Right forelimb (tissue), 1 donor: ENCODE measurements at places on chromosomes 16 and 17.

DNA sequence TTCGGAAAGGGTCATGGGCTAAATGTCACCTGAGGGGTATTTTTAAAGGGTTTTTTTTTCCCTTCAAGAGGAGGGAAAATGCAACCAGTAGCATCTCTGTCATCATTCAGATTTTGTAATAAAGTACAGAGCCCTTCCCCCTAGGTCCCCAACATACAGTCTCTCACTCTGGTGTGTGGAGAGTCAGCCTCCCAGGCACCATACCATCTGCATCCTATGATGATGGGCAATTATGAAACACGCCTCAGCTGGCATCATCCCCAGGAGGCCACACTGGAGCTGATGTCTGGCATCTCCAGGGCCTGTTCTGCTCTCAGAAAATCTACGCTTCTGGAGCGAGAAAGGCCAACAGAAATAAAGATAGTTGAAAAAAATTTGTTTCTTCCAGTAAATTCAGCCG is 32.0 kb downstream of the TBX4 start:
- no peak for DNase-seq

- DNase-seq, result no peak
Observed at GRCh38 chr17:49288388-49288787, 57.8 kb upstream of the PHOSPHO1 start.

GRCh38 chr16:4693956-4694641 is 737 bp downstream of the NUDT16L1 start:
- DNase-seq, result peak; percentile 68

DNA sequence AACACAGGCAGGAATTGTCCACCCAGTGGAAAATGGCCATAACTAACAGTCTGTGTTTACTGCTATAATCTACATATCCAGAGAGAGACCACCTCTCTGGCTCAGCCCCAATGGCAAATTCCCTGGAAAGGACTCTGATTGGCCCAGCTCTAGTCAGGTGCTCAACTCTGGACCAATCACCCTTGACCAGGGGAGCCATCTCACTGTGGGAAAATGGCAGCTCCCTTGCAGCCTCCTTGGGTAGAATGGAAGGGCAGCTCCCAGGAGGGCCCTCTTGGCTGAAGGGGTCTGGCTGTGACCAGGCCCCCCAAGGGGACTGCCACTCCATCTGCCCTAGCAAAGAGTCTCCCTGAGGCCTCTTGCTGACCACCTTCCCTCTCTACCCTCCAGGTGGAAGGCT is 3.1 kb downstream of the ALOX15B start:
- no peak for DNase-seq

- peak; percentile 51 for DNase-seq
Observed at GRCh38 chr16:65070831-65071432, 50.9 kb downstream of the CDH11 start.

DNA sequence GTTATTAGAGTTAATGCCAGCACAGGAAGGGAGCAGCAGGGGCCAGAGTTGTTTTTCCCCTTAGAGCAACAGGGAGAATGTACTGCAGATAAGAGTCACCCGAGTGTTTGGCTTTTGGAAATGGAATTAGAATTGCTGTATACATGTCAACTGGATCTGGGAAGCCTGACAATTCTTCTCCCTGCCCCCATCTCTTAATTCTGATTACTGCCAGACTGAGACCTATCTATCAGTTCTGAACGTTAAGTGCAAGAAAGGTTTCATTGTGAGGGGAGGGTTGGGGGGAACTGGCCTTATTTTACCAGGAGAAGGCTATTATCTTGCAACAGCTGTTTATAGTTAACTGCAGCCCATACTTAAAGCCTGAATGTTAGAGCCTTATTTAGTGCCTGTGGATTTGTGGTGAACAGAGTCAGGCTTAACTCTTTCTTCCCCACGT is 424.5 kb upstream of the CDH11 start:
- no peak for DNase-seq

DNA sequence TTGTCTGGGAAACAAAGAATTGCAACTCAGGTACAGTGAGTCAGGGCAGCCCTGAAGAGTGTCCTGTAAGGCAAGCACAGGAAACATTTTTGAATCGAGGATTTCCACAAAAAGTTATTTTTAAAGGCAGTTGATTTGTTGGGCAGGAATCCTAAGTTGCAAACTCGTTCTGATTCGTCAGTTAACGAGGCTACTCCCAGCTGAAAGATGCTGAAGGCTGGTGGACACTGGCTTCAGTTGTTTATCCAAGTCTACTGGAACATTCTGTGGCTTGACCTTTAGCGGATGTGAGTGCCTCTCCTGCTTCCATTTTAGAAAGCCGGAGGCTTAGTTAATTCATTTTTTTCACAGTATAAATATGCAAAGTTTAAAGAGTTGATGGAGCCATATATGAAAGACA is 84.2 kb downstream of the KCNJ12 start:
- DNase-seq, result no peak

GRCh38 chr17:81364278-81365147 is 30.7 kb upstream of the BAHCC1 start:
- DNase-seq, result no peak

GRCh38 chr17:1764284-1764683 is 2.4 kb downstream of the SERPINF1 start:
- peak; percentile 78 for DNase-seq

DNA sequence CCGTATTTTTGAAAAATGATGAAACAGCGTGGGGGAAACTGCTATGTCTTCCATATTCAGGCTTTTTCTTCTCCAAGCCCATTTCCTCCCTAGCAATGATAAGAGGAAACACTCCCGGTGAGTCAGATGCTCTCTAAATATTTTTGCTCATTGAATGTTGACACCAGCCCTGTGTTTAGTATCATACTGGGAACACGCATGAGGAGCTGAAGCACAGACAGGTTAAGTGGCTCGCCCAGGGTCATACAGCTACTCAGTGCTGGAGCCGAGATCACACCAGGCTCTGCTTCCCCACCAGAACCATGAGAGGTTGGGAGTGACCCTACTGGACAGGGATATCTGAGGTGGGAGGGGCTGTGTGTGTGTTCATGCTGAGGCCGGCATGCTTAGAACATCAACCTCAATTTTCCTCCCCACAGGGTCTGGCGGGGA is 37.8 kb upstream of the ADGRG1 start:
- no peak for DNase-seq

DNA sequence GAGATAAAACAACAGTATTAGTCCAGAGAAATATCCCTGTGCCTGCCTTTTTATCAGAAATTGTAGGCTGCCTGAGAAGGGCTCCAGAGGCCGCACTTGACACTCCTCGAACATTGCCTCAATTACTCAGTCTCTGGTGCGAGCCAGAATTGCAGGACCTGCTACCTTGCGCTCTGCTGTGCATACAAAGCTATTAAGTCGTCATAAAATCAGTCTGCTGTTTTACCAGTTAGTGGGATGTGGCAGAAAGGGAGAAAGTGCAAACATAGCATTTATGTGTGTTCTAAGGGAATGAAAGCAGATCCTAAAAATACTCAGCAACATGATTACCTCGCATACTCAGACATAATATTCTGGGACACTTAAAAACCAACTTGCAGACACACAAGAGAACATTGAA is 70.6 kb downstream of the TMC6 start:
- no peak for DNase-seq

DNA sequence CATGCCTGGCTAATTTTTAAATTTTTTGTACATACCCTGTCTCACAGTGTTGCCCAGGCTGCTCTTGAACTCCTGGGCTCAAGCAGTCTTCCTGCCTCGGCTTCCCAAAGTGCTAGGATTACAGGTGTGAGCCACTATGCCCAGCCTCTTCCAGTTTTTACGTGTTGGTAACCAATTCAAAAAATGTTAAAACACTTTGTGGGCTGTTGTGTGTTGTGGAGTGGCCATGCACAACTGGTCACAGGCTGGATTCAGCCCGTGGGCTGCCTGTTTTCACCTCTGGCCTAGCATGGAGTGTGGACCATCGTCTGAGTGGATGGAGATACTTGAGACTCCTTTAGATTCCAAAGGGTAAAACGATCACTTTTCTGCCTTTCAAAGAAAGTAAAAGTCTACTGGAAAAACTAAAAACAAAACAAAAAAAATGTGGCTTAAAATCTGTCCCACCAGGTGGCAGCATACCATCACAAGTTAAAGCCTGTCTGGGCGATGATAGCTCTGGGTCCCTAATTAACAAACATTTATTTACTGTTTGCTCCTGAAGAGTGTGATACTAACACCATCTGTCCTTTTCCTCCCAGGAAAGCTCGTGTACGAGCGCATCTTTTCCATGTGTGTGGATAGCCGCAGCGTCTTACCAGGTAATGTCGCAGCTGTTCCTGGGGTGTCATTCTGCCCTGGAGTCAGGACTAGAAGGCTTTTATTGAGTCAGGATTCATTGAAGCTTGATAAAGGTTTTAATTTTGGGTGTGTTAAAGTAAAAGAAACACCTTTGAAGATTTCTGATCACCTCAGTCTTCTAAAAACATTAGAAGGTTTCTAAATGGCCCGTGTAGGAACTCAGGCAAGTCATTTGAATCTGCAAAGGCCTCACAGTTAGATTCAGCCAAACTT is 45.8 kb downstream of the VPS35L start:
- DNase-seq, result no peak

- DNase-seq, result no peak
Observed at GRCh38 chr17:17349724-17350106, 46.5 kb downstream of the NT5M start.

- no peak for DNase-seq
Observed at GRCh38 chr17:36686123-36686669, 84.8 kb downstream of the MRM1 start.

GRCh38 chr17:13338421-13338820 is 263.3 kb downstream of the HS3ST3A1 start:
- DNase-seq, result no peak

- DNase-seq, result no peak
Observed at GRCh38 chr16:75452464-75453190, 11.9 kb downstream of the TMEM170A start.

GRCh38 chr17:8841844-8842243 is 25.6 kb downstream of the PIK3R6 start:
- no peak for DNase-seq

GRCh38 chr17:42200706-42201457 is 6.6 kb upstream of the GHDC start:
- no peak for DNase-seq

DNA sequence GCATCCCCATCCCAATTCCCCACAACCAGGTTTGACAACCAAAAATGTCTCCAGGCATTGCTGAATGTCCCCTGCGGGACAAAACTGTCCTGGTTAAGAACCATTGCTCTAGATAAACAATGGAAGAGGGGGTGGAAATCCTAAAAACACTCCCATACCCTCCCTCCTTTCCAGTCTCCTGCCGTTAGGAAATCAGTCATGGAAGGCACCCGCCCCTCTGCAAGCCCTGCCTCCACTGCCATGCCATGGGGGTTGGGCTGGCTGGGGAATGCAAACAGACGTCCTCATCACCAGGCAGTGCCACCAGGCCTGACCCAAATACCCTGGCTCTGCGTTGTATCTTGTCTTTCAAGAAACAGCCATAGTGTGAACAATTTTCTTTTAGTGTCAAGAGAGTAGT is 57.5 kb downstream of the CYTH1 start:
- DNase-seq, result no peak

GRCh38 chr17:71024172-71024571 is 854.8 kb downstream of the KCNJ2 start:
- no peak for DNase-seq

- DNase-seq, result no peak
Observed at GRCh38 chr17:14158707-14159106, 78.0 kb downstream of the CDRT15 start.

- DNase-seq, result no peak
Observed at GRCh38 chr16:52963212-52963854, 89.4 kb downstream of the CHD9NB start.

- no peak for DNase-seq
Observed at GRCh38 chr16:27365142-27366089, 36.6 kb upstream of the IL21R start.

- no peak for DNase-seq
Observed at GRCh38 chr17:75970011-75970523, 8.9 kb downstream of the ACOX1 start.

GRCh38 chr17:633641-634101 is 81.0 kb downstream of the VPS53 start:
- DNase-seq, result peak; percentile 47

- DNase-seq, result no peak
Observed at GRCh38 chr16:31183432-31184428, 3.8 kb downstream of the FUS start.

DNA sequence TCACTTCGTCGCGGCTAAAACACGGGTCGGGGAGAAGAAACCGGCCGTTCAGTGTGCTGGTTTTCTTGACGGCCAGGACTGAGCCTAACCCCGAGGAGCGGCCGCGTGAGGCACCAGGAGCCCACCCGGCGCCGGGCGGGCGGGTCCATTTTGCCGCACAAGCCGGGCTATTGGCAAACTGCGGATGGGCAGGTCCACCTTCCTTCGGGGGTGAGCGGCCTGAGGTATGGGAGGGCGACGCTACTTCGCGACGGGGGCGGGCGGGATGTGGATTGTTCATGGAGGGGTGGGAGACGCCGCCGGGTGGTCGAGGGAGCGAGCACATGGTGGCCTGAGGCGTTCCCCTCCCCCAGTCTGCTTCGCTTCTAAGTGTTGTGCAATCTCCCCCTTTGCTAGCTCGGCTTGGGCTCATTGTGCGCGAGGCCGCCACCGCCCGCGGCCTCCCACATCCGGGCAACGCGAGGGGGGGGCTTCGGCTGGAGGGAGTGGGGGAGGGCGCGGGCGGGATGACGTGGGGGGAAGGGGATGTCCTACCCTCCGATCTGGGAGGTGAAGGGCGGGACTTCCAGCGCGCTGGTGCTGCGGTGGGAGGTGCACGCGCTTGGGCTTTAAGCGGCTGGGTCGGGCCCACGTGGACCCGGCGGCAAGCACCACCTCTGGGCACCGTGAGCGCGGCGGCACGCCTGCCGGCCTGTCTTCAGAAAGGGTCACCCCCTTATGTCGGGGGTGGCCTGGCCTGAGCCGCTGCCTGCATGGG is 5.9 kb upstream of the CD68 start:
- peak; percentile 94 for DNase-seq

DNA sequence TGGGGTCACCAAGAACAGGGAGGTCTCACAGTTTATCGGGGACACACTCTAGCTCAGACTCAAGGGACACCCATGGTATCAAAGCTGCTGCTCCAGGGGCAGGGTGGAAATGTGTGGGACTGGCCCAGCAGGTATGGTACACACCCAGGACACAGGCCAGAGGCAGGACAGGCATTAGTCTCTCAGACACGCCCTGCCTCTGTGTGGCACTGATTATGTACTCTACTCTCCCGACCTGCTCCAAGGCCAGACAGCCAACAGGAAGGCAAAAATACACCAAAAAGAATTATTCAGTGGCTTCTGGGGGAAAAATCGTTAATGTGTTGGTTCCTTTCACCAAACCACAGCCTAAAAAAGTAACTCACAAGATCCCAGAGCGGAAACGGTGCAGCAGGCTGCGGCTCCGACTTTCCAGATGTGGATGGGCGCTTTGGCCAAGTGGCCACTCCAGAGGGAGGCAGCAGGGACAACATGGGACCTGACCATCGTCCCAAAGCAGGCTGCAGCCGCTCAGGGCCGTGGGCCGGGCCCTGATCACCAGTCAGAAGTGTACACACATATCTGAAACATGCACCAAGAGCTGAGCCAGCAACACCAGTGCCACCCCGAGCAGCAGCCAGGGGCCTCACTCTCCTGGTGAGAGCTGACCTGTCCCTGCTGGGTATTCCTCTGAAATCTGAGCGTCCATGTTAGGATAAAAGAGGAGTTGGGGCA is 1.0 kb upstream of the SIRT7 start:
- DNase-seq, result no peak
